ENCODE measurements at places on chromosomes 12 and 14.

DNA sequence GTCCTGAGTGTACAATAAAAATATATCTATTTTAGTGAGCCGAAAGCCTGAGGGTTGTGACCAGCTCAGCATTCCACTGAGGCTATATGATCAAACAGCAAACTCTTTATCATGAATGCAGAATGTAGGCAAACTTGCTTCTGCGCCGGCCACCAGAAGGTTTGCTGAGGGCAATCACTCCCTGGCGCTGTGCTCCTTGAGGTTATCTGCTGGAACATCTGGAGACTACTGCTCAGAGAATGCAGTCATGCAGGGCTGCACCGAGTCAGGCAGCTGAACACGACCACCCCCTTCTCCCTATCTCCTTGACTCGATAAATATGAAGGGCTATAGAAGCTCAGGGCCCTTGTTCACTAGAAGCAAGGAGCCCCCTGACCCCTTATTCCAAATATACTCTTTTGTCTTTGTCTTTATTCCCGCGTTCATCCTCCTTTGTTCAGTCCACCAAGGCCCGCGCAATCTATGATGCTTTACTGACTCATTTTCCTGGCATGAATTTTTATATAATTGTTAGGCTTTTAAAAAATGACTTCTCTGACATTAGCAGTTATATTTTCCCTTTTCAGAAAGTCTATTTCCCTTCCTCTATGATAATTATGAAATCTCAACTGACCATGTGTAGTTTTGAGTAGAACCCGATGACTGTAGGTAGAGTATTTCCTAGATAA is 1089.3 kb downstream of the SLC16A7 start:
- DNase-seq = no peak

DNA sequence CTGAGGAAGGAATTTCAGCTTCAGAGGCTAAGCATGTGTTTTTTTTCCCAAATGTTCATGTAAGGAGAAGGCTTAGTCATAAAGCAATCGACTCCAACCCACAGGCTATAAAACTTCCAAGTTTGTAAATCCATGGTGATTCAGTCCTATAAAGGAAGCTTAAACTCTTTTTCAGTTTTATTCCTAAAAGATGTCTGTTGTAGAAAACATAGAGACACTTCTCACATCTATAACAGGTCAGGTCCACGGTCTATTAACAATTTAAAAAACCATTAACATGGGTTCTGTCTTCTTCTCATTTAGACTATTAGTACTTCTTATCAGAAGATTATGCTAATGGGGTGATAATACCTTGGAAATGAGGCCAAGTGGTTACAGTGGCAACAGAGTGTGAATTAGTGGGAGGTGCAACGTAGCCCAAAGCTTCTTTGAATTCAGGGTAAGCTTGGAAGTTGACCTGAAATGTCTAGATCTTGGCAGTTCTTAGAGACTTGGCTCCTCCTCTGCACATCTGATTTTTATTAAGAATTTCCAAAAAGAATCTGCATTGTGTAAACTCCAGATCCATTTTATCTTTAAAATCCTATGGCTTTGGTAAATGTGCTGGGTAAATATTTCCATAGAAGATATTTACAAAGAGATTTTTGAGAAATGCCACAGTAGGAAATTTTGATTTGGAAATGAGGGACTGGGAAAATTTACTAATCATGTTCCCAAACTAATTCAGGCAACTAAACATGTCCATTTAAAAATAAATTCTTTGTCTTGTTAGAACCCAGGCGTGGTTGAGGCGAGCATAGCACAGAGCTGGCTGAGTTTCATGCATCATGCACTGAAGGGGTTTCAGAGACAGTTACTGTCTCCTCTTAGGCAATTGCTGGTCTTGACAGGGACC is 86.4 kb downstream of the EML1 start:
- DNase-seq = no peak

- no peak for DNase-seq
These were observed 5.8 kb upstream of the TNFRSF1A start for GRCh38 chr12:6347367-6348338.

DNA sequence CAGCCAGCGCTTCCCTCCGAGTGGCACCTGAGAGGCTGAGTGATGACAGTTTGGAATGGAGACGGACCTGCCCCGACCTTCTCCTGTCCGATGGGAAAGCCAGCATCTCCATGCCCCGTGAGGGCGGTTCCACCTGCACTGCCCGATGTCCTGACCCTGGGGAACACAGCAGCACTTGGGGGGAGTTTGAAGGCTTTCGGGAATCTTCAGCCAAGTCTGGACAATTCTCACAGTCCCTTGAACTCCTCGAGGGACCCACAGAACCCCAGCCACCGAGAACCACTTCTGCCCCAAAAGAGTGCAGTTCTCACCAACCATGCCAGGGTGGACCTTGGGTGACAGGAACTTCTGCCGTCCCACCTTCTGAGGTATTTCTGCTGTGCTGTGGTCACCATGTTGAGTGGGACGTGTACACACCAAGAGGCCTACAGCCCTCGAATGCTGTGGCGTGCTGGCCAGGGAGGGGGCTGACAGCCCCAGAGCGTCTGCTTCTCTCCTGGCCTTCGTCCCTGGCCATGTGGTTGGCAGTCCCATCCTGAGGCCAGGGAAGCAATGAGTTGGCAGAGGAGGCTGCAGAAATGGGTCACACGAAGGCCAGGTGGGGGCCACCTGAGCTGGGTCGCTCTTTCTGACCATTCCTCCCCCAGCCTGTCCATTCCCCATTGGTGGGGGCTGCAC is 1.0 kb downstream of the CLBA1 start:
- no peak for DNase-seq

DNA sequence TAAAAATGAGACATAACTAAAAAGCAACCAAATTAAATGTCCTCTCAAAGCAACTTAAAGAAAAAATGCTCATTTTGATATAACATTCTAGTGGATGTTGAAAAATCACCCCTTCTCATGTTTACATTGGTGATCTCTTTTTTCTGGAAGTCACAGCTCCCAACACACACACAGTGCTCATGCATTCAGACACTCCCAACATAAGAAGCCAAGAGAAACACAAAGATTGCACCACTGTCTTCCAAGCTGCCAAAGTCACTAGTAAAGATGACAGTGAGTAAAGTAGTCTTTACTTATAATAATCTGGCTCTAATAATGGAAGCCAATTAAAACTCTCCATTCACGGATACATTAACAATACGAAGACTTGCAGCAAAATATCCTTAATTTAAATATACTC is 218.4 kb downstream of the NTF3 start:
- DNase-seq = no peak

DNA sequence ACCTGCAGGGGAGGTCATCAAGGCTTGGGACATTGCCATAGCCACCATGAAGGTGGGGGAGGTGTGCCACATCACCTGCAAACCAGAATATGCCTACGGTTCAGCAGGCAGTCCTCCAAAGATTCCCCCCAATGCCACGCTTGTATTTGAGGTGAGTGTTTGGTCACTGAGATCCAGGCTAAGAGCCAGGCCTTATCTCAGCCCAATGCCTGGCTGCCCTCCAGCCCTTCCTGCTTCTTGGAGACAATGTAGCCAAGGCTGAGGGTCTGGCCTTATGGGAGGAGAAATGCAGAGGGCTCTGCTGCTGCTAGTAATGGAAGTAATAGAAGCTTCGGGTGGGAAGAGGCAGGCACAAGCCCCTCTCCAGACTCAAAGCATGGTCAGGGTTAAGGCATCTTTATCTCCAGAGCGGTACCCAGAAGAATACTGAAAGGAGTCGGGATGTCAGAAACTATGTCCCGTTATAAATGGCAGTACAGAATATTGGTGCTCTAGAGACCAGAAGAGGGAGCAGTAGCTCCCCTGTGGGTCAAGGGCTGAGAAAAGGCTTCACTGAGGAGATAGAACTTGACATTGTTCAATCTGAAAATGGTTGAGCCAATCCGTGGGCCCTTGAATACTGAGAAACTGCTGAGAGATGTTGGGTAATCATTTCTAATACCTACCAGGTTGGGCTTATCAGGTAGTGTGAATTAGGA is 3.1 kb downstream of the FKBP4 start:
- no peak for DNase-seq

DNA sequence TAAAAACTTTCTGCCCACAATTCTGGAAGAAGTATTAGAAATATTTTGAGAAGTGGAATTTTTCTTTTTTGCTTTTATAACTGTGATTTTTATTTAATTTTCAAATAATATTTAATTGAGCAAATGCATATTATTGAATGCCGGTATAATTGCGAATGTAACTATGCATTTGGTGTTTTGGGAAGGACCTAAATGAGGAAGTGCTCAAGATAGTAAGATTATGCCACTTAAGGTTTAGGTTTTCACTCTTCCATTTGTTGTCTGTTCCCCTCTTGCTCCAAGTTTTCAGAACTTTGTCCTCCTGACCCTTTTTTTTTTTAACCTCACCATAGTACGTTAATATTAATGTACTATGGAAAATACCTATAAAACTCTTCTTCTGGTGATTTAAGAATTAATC is 85.8 kb downstream of the KIAA0586 start:
- DNase-seq = no peak

- DNase-seq = no peak
These were observed 88.6 kb upstream of the DCN start for GRCh38 chr12:91271185-91271584.

DNA sequence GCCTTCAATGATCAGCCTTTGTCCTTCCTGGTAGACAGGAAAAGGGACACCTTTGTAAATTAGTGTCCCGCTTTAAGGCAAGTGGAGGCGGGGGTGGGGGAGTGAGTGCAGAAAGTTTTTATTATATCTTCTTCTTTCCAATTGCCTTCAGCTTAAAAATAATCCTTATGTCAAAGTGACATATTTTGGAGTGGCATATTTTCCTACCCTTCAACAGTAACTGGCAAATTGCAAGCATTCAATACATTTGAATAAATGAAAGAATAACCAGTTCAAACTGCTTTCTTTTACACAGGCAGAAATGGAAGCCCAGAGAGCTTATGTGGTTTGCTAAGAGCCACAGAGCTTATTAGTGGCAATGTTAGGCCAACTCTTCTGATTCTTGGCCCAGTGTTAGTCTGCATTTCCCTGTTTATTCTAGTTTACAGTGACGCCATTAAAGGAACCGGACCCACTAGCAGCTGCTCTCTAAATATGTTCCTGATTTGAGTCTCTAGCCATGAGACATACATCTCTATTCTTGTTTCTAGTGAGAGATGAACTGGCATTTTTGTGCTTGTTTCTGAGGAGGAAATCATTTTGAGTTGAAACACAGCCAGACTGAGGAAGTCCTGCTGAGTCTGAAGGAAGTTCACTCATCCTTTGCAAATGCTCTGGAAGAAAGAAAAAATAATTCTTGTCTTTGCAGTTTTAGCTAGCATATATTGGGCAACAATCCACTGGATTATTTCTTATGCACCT is 468.7 kb downstream of the NOVA1 start:
- DNase-seq = no peak

GRCh38 chr14:92994942-92995341 is 72.0 kb downstream of the CHGA start:
- DNase-seq = no peak

DNA sequence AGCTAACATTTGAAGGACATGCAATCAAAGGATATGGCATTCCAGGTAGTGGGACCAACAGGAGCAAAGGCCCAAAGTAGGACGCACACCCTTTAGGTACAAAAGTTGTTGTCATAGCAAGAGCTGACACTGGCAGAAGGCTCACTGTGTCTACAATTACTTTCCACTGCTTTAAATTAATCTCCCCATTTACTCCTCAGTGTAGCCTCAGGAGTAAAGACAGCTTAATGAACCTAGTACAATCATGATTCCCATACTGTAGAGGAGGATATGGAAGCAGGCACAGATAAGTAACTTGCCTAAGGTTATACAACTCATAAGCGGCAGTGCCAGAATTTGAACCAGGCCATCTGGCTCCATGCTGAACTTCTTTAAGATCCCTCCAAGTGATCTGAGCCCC is 212.9 kb upstream of the SFSWAP start:
- DNase-seq = no peak
